Esophagus squamous epithelium (tissue), 5 donors: ENCODE measurements at places on chromosomes 13 and 19.

DNA sequence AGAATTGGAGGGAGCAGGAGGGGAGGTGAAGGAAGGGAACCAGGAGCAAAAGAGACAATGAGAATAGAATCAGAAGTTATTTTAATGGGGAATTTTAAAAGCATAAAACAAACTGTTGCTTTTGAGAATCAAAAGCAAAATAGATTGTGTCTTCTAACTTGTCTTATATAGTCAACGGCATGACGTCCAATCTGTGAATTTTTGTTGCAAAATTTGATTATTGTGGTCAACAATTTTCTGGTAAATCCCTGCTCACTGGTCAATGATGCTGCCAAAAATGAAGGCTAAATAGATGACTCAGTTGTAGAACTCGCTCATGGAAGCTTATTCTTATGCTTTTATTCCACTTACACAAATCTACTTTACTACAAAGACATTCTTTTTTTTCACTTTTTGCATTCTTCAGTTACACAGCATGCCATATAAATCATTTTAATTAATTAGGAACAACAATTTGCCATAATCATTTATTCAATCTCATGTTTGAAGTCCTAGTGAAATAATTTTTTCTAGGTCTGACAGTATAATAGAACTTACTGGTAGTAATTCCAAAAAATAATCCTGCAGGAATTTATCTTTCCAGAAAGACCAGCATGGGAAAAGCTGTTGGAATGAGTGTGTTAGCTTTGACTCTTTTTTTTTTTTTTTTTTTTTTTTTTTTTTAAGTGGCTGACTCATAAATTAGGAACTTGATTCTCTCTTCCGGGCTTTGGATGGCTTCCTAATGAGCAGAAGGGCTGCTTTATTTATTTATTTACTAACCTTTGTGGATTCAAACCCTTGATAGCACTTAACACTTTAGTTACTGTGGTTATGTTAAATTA is 256.9 kb downstream of the SPRY2 start:
- no peak for DNase-seq

DNA sequence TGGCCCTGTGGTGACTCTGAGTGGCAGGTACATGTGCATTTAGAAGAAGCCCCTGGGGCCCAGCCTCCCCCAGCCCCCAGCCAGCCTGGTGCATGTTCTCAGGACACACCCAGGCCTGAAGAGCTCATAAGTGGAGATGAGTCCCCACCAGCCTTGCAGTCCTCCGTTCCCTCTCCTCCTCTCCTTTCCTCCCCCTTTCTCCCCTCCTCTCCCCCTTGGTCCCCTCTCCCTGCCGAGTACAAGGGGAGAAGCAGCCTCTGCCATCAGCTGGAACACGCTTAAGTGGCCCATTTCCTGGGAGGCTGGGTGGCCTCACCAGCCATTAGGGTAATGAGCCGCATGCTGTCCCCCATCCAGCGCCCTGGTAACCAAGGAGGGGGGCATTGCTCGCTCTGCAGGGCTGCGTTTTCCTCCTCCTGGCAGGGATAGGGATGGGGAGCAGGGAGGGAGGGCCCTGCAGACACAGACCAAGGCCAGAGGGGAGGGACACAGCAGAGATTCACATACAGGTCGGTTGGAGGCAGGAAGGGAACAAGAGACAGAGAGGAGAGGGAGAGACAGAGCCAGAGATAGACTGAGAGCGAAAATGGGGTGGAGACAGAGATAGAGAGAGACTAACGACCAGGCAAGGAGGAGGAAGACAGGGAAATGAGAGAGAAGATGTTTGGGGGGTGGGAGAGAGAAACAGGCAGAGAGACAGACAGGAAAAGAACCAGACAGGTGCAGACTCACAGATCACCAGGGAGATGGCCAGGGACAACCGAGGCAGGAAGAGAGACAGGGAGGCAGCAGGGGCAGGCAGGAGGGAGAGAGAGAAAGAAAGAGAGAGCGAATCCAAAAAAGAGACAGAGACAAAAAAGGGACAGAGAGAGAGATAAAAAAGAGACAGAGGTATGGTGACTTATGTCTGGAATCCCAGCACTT is 19.3 kb upstream of the DPP9 start:
- no peak for DNase-seq

- no peak for DNase-seq
Measured at GRCh38 chr19:35718345-35719041, 690 bp downstream of the KMT2B start.

GRCh38 chr19:56577719-56578602 is 10.7 kb downstream of the ZNF470 start:
- DNase-seq: no peak

GRCh38 chr19:32197896-32198882 is 147.2 kb upstream of the ZNF507 start:
- no peak for DNase-seq

- DNase-seq: no peak
Measured at GRCh38 chr13:79435561-79435990, 29.5 kb upstream of the RBM26 start.

DNA sequence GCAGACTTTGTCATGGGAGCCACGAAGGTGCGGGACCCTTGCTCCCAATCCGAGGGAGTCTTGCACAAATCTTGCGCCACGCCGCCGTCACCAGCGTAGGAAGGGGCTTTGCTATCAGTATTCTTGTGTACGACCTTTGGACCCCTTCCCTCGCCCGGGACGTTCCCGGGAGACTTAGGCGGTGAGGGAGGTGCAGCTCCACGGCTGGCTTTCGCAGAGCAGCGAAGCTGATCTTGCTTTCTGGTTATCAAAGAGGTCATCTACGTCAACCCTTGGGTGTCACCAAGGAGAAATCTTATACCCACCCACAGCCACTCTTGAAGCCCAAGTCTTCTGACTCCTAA is 583 bp downstream of the TECR start:
- no peak for DNase-seq

DNA sequence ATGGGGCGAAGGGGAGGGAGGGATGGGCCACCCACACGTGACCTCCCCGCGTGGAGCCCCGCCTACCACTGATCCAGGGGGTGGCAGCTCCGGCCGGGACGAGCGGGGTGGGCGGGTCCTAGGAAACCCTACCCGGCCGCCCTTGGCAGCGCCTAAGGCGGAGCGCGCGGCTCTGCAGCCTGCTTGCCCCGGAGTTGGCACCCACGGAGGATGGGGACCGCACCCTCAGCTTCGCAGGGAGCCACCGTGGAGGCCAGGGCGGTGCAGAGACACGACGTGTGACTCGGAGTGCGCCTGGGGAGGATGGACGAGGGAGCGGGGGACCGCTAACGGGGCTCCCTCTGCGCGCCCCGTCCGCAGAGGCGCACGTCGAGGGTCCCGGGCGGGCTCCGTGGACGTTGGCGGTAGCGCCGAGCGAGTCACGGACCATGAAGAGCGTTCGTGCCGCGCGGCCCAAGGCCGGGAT is at the start of gene RGS9BP:
Gene RGS9BP, plus strand, starts transcription at position 129 of the 466 bp plus-strand sequence. CDS start 416 bp downstream, outside the sequence.
- DNase-seq: no peak

GRCh38 chr19:14383661-14384555 is 2.7 kb downstream of the ADGRE5 start:
- no peak for DNase-seq

DNA sequence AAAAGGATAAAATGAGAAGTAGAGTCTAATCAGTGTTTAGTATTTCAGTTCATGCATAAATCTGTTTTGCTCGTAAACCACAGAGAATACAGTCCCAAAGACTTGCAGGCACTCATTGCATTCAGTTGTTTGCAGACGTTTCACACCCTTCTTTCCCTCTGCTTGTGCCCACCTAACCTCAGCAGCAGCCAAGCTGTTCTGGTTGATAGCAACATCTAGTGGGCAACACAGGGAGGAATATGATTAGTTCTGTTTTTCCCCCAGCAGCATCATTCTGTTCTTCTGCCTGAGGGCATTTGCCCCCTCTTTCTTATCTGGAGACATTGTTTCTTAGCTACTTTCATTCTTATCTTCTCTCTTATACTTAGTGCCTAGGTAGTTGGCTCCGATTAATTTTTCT is 135.6 kb downstream of the PAN3 start:
- DNase-seq: no peak

GRCh38 chr19:55508120-55508519 is 19.9 kb downstream of the SSC5D start:
- DNase-seq: no peak

DNA sequence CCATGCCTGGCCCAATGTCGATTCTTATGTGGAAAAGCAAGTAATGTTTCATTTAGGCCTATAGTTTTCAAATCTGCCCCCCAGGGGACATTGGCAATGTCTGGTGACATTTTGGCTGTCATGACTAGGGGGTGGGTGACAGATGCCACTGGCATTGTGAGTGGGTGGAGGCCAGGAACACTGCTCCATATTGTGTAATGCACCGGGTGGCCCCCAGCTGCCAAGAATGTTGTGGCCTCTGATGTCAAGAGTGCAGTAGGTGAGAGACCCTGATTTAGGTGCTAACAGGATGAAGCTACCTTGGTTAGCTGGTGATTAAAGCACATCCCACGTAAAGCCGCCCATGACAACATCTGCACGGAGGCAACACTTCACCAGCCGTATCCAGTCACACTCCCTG is 10.8 kb downstream of the C19orf44 start:
- no peak for DNase-seq

DNA sequence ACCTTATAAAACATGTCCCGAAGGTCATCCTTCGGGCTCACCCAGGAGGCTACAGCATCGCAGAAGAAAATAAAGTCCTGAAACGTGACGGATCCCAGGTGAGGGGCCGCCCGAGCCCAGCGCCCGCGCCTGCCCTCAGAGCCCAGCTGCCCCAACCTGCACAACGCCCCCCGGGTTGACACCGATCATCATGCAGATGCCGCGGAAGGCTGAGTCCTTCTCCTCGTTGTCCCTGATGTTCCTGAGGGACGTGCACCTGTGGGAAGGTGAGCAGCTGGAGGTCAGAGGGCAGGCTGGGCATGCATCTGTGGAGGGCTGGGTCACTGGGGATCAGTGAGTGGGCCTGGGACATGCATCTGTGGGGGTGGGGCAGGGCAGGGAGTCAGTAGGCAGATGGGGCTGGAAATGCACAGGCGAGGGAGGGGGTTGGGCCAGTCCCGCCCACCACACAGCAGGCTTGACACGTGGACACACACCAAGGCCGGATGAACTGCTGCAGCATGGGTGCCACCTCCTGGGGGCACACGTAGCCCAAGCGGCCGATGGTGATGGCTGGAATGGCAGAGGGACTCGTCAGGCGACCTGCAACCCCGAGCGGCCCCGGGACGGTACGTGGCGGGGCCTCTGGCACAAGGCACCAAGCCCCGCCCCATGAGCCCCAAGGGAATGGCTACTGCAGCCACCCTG is 5.3 kb upstream of the FBXW9 start:
- no peak for DNase-seq

DNA sequence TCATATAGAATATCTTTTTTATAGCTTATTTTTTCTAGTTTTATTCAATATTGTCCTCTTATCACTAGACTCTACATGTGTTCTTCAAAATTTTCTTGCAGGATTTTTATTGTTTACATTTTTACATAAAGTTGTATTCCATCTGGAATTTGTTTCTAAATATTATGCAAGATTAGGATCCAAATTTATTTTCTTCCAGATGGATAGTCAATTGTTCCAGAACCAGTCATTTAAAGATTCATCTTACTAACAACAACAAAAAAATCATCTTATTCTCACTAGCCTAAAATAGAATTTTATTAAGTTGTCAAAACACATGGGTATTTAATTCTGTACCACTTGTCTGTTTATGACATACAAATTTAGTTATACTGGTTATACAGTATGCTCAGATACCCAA is 390.4 kb upstream of the GPC6 start:
- DNase-seq: no peak

GRCh38 chr13:113941571-113942191 is 32.2 kb downstream of the C13orf46 start:
- no peak for DNase-seq

- no peak for DNase-seq
Measured at GRCh38 chr13:19998960-19999359, 40.4 kb downstream of the ZMYM2 start.

GRCh38 chr13:80560609-80561008 is 219.7 kb upstream of the SPRY2 start:
- DNase-seq: no peak

DNA sequence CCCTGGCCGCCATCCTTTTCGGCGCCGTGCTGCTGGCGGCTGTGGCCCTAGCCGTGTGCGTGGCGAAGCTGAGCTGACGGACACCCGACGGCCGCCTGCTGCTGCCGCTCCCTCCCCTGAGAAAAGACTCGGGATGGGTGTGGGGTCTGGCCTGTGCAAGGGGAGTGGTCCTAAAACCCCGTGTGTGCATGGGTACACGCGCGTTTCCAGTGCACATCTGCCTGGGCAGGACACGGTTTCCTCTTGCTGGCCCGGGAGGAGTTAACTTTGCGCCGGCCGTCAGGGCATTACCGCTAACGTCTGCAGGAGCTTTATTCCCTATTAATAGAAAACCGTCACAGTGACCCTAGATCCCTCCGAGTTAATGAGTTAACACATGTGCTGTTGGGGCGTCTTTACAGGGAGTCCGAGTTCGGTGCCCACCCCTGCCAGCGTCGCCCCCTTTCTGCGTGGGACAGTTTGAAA is 1.3 kb downstream of the RGS9BP start:
- no peak for DNase-seq

- no peak for DNase-seq
Measured at GRCh38 chr13:41111454-41111853, 21.1 kb downstream of the KBTBD6 start.

DNA sequence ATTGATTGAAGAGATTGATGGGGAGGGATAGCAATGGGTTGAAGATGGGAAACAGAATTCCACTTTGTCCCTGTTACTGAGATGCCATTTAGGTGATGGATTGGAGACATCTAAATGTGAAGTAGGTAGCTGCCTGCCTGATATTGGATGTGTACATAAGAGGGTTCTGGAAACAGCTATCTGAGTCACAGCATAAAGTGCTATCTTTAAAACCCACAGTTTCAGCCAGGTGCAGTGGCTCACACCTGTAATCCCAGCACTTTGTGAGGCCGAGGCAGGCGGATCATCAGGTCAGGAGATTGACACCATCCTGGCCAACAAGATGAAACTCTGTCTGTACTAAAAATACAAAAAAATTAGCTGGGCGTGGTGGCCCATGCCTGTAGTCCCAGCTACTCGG is 72.6 kb downstream of the DNAJC3 start:
- DNase-seq: no peak
